ENCODE measurements at places on chromosomes 3 and 15. TPM values are rescaled to one million over a fixed set of nuclear protein-coding genes. Genes with fewer than 3 reads are reported as not detected.
A peak's percentile ranks its signal among the peaks of the same experiment; 100 is the strongest.

DNA sequence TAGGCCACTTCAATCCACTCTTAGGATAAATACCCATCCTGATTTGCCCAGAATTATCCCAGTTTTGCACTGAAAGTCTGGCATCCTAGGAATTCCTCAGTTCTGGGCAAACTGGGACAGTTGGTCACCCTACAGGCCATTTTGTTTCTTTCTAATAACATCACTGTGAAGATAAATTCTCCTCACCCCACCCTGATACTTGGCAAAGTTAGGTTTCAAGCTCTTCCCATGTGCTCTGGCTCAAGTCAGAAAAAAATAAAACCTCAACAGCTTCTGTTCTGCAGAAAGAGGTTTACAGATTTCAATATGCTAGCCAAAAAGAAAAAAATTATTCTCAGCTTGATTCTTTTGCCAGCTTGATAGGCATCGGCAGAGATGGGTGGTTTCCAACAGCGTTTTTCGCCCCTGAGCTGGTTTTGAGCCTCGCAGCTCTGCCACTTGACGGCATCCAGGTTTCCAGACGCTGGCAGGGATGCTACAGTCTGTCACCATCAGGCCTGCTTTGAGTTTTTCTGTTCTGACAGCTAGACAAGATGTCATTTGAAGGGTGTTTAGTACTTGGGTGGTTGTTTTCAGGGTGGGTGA is 171.4 kb downstream of the SSR3 start:
- DNase-seq, result no peak

- no peak for DNase-seq
Measured at GRCh38 chr3:111210866-111211564, 139.4 kb downstream of the NECTIN3 start.

- DNase-seq, result peak; percentile 61
Measured at GRCh38 chr3:120678331-120678947, 3.6 kb downstream of the HGD start.

- no peak for DNase-seq
Measured at GRCh38 chr15:77266708-77267386, 153.1 kb downstream of the PEAK1 start.

GRCh38 chr3:47989981-47990440 is 26.2 kb downstream of the MAP4 start:
- peak; percentile 71 for DNase-seq

DNA sequence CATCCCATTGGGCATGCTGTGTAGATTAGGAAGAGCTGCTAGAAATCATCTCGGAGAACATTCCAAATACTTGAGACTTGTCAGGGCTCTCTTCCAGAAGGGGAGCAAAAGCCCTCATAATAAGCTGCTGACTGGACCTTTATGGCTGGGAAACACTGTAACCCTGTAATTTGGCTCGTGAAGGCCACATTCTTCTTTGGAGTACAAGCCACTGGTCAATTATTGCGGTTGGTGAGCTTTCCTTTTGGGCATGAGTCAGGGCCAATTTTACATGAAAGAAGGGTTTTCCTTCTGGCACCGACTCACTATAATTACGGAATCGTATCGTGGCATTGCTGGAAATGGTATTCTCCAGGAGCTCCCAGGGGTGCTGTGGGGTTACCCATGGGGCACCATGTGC is 434.5 kb upstream of the RGMA start:
- no peak for DNase-seq

GRCh38 chr3:168881804-168882203 is 781.7 kb downstream of the MECOM start:
- no peak for DNase-seq

GRCh38 chr3:151282921-151283320 is 4.6 kb upstream of the P2RY14 start:
- DNase-seq, result no peak

DNA sequence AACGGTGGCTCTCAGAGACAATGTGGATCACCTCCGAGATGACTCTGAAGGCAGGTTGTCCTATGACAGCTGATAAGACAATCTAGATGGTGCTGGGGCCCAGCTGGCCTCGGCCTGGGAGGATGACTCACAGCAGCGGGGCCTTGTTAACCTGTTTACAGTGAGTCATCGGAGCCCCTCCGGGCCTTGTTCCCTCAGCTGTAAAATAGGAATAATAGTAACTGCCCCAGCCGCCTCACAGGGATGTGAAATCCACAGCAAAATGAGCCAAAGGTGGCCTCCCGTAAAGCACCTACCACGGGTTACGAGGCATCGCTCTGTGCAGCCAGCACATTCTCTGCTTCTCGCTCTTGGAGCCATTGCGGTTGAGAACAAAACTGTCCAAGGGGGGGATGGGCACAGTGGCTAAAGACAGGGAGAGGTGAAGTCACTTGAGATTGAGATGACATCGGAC is 88.6 kb upstream of the RASGRF1 start:
- no peak for DNase-seq

DNA sequence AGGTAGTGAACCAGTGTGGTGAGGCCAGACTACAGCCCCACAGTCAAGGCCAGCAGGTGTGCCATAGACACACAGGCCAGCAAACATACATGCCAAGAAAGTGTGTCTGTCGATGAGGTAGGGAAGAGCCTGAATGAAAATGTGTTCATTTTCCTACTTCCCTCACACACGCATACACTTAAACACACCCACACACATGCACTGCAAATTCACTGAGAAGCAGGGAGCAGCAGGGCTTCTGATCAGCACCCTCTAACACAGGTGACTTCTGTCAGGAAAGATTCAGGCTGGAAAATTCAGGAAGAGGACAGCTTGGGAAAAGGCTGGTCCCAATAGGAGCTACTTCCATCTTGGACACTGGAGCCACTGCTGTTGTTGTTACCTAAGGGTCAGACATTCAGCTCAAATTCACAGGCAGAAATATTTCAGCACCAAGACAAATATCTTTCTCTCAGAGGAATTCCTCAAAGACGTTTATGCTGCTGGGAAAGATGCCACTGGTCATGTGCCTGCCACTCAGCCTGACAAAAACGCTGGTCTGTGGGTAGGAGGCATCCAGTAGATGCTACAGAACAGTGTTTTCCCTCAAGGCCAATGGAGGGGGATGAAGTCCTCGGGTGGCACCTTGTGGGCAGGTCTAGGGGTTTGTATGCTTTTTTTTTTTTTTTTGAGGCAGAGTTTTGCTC is 40.9 kb upstream of the LARS2 start:
- DNase-seq, result no peak

DNA sequence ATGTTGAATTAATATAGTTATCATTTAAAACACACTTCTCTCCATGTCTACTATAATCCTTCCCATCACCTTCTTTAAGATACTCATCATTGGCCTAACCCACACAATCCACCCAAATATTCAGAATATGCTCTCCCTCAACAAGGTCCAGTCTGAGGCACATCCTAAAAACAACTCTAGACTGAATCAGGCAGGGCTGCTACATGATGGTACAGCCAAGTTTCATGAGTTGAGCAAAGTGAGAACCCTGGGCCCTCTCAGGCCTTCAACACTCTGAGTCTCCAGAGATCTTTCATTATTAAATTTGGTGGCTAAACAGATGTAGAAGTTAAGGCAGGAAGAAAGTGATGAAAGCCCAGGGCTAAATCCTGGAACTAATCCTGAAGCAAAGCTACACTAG is 16.2 kb downstream of the ZNF148 start:
- DNase-seq, result no peak

DNA sequence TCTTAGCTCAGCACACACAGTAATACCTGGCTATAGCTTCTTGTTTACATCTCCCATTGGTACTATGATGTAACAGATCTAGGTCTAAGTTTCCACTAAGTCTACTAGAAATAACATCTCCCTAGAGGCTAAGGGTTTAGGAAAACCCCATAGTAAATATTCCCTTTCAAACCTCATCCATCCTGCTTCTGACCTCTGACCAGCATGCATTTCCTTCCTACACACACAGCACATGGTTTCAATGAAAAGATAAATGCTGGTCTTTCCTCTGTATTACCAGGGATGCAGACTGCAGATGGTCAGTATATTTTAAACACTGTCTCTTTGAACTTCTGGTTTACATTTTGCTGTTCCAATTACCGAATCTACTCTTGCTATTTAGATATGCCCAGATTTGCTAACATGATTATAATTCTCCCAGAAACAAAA is 96.6 kb downstream of the EFL1 start:
- DNase-seq, result no peak

DNA sequence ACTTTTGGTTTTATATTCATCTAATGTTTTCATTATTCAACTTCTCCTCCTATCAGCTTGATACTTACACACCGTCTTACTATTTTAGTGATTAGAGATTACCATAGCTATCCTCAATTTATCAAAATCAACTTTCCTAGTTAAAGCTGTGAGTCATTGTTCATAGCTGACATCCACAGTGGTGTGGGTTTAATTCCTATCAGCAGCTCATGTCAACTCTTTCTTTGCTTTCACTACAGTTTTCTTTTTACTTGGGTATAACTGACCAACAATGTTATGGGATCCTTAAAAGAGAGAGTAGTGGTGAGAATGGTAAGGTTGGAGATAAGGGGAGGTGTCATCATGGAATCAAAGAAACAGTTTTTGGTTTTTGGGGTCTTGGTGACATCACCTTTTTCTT is 112.7 kb downstream of the NFKBIZ start:
- DNase-seq, result no peak

- DNase-seq, result no peak
Measured at GRCh38 chr3:13482106-13482690, 2.1 kb downstream of the HDAC11 start.

- DNase-seq, result no peak
Measured at GRCh38 chr3:73710340-73710739, 85.6 kb upstream of the PDZRN3 start.

- no peak for DNase-seq
Measured at GRCh38 chr15:73632670-73633058, 525 bp downstream of the NPTN start.

- DNase-seq, result no peak
Measured at GRCh38 chr3:15460891-15461531, 33.6 kb downstream of the EAF1 start.

GRCh38 chr15:36557364-36557763 is 22.1 kb upstream of the CDIN1 start:
- no peak for DNase-seq

GRCh38 chr15:62807539-62808130 is 234.9 kb upstream of the TPM1 start:
- no peak for DNase-seq

The ZIC4 gene
- not detected for polyA plus RNA-seq

The GPR171 gene
- 2.6 TPM for polyA plus RNA-seq

The FAM81A gene
- polyA plus RNA-seq, result 2.2 TPM

The PLS1 gene
- polyA plus RNA-seq, result 6.4 TPM

The LSMEM2 gene
- polyA plus RNA-seq, result 0.60 TPM

The CHCHD6 gene
- 24.4 TPM for polyA plus RNA-seq

The ST8SIA2 gene
- polyA plus RNA-seq, result not detected

The STRIT1 gene
- not detected for polyA plus RNA-seq

The CHRFAM7A gene
- 0.44 TPM for polyA plus RNA-seq

The CSPG4 gene
- 3.3 TPM for polyA plus RNA-seq

The AADACL2 gene
- polyA plus RNA-seq, result not detected

The HCN4 gene
- polyA plus RNA-seq, result 0.03 TPM

The OR5K2 gene
- not detected for polyA plus RNA-seq

Data from ovary (tissue), 10 donors.